ENCODE measurements at places on chromosomes 4 and X. TPM values are rescaled to one million over a fixed set of nuclear protein-coding genes. Genes with fewer than 3 reads are reported as not detected.

Gene RHOXF1
- not detected for polyA plus RNA-seq

Gene TCP11X2
- polyA plus RNA-seq: not detected

- no peak for DNase-seq
These were observed 36.1 kb downstream of the COQ2 start for GRCh38 chr4:83248486-83248885.

Gene CXCL9
- polyA plus RNA-seq: not detected

GRCh38 chr4:153488006-153488891 lies 22.1 kb downstream of the TMEM131L start:
- DNase-seq: no peak

DNA sequence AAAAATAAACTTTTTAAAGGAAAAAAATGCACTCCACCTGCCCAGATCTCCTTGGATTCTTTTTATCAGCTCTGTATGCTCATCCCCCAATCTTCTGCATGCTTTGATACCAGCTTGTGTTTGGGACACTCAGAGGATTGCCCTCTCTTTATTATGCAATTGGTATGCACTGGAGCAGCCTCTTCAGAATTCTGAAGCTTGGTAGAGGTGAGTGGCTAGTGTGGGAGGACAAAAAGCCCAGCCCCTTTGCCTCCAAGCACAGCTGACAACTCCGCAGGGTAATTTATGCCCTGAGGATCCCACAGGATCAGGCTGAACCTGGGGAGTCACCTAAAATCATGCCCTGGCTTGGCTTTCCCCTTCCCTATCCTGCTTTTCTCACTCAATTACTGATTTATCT lies 16.7 kb downstream of the IL21 start:
- DNase-seq: no peak

DNA sequence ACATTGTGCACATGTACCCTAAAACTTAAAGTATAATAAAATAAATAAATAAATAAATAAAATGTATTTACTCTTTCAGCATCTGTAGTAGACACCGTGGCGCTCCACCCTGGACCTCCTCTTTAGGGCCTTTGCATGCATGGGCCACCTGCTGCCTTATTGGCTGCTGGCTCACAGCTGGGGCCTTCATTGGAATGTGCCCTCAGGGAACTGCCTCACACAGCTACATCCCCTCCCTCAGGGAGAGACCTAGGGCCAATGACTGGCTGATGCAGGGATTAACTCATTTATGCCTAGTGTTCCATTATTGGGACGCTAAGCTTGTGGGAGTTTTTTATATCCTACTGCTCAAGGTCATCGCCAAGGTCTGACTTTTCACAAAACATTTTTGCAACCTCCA lies 302.9 kb upstream of the FTHL17 start:
- no peak for DNase-seq

DNA sequence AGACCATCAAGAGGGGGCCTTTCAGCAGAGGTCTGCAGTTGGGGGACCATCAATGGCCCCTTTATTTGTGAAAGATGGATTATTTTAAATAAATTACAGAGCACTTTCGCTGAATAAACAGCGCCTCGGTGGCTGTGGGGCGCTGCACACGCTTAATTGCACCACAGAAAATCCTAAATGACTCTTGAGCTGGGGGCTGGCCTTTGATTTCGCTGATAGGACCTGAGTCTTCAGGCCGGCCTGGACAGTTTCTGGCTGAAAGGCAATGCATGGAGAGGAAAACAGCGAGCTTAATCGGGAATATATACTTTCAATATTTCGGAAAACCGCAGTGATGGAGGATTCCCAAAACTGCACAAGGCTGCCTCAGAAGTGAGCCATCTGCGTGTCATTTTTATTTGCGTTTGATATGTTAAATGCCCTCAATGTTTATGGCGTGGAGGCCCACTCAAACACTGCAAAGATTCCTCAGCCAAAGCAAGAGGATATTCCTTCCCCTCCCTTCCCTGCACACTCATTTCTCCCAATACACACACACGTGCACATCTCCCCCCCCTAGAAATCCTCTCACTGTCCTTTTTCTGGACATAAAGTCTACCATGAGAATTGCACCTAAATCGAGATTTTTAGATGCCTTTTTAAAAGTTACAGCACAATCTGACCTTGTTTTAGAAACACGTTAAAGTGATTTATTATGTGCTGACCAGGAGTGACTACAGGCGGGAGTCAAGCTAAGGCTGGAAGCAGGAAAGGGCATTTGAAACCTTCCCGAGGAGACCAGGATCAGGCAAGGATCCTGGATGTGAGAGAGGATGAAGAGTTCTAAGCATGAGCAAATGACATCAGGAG lies 340.7 kb downstream of the RAB28 start:
- DNase-seq: no peak

Gene MTNR1A
- not detected for polyA plus RNA-seq

Gene TMEM192
- polyA plus RNA-seq: 11.1 TPM

Gene SPANXA1
- not detected for polyA plus RNA-seq

DNA sequence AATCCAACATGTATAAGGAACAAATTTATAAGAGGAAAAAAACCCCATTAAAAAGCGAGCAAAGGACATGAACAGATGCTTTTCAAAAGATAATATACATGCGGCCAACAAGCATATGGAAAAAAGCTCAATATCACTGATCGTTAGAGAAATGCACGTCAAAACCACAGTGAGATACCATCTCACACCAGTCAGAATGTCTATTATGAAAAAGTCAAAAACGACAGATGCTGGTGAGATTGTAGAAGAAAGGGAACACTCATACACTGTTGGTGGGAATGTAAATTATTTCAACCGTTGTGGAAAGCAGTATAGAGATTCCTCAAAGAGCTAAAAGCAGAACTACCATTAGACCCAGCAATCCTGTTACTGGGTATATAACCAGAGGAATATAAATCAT lies 465.4 kb downstream of the TMA16 start:
- DNase-seq: no peak

Data from BJ (cell line).